Midbrain (tissue), 1 donor: ENCODE measurements at places on chromosomes 11 and 22.

GRCh38 chr11:72321381-72321996, 77.5 kb upstream of the PHOX2A start:
- no peak for DNase-seq

DNA sequence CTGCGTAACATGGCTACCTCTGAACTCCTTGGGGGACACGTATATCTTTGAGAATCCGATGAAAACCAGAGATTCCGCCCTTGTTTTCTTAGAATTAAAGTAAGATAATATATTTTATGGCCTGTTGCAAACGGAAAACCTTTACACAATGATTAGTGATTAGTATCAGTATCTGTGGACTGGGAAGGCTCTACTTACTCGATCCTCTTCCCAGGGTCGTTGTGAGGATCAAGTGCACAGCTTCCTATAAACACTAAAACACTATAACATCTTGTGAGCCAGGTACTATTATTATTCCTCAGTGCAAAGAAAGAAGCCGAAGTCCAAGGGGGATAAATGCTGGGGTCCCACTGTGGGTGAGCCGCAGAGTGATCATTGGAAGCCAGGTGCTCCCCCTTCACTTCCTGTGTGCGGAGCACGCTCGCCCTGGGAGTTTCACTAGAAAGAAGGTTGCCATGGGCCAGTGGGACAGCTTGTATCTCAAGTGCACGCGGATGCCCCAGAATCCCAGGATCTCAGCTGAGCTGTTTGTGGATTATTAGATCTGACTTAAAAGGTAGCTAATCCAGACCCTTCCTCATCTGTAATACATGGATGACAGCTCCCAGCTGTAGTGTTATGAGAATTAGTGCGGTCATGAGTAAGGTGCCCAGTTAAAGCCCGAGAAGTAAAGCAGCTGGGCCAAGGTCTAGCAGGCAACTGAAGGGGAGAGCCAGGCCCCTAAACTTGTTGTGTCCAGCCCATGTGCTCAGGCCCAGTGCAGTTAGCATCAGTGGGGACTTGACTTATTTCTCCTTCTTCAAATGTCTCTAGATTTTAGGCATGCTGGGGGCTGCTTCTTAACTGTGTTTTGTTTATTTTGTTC, 839 bp downstream of the CBY1 start:
- DNase-seq = no peak

GRCh38 chr22:46764140-46764680, 1.8 kb downstream of the TBC1D22A start:
- no peak for DNase-seq

DNA sequence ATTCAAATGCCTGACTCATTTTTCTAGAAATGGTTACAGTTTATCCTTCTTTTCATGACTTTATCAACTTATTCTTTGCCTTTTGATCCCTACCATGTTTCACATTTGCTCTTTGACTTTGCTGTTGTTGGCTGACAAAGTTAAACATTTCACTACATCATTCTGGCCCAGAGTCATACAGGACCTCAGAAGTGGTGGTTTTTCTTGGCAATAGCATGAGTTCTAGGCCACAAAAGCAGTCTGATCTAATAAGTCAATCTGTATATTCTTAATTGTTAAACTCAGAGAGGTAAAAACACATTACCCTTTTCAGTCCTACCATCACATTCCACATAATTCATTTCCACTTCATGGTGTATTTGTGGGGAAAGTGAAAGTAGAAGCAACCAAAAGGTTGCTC, 763.2 kb upstream of the TENM4 start:
- no peak for DNase-seq

GRCh38 chr11:77209663-77210062, 81.6 kb downstream of the MYO7A start:
- DNase-seq = no peak

DNA sequence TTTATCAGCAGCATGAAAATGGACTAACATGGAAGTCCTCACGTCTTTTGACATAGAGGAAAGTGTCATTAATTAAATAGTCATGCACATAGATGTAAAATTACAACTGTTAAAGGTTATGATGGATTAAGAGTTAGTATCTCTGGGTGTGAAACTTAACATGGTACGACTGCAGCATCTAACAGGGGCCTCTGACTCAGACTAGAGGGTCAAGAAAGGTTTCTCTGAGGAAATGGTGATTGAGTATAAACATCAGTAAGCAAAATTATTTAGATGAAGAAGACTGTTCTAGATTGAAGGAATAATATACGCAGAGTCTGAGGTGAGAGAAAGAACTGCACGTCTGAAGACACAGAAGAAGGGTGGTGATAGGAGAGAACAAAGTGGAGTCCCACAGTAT, 42.1 kb upstream of the GAB2 start:
- DNase-seq = no peak

GRCh38 chr11:11510939-11511338, 110.9 kb downstream of the GALNT18 start:
- DNase-seq = peak; percentile 65
